ENCODE measurements at places on chromosomes 2 and 18.

- no peak for DNase-seq
Observed at GRCh38 chr18:3584897-3585460, 135.0 kb downstream of the TGIF1 start.

DNA sequence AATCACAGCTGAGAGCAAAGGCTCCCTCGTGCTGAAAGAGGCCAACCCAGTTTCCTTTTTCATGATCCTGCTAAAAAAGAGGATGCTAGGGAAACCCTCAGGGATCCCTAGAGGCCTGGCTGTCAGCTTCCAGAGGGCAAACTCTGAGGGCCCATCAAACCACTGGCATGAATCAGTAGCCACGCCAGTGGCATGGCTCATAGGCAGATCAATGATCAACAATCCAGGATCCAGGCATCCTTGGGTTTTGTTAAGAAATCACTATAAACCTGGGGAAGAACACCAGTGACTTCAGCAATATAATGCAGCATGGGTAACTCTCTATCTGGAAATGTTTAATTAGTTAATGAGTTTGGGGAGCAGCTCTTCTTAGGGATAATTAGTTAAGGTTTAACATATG, 286.5 kb downstream of the C1D start:
- no peak for DNase-seq

GRCh38 chr2:99670768-99671734, 181.2 kb upstream of the REV1 start:
- DNase-seq = no peak

DNA sequence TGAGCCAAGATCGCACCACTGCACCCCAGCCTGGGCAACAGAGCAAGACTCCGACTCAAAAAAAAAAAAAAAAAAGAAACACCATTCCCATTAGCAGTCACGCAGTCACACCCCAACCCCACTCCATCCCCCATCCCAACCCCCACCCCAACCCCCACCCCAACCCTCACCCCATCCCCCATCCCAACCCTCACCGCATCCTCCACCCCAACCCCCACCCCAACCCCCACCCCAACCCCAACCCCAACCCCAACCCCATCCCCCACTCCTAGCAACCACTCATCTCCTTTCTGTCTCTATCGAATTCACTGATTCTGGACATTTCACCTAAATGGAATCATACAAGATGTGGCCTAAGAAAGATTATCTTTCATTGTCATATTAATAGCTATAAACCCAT, 25.9 kb upstream of the ATP9B start:
- DNase-seq = no peak

GRCh38 chr2:43293744-43294695, 67.6 kb upstream of the ZFP36L2 start:
- peak; percentile 62 for DNase-seq

GRCh38 chr2:203327582-203327900, 653 bp upstream of the ABI2 start:
- DNase-seq = no peak

- DNase-seq = no peak
Observed at GRCh38 chr18:74248595-74248994, 43.2 kb downstream of the CYB5A start.

DNA sequence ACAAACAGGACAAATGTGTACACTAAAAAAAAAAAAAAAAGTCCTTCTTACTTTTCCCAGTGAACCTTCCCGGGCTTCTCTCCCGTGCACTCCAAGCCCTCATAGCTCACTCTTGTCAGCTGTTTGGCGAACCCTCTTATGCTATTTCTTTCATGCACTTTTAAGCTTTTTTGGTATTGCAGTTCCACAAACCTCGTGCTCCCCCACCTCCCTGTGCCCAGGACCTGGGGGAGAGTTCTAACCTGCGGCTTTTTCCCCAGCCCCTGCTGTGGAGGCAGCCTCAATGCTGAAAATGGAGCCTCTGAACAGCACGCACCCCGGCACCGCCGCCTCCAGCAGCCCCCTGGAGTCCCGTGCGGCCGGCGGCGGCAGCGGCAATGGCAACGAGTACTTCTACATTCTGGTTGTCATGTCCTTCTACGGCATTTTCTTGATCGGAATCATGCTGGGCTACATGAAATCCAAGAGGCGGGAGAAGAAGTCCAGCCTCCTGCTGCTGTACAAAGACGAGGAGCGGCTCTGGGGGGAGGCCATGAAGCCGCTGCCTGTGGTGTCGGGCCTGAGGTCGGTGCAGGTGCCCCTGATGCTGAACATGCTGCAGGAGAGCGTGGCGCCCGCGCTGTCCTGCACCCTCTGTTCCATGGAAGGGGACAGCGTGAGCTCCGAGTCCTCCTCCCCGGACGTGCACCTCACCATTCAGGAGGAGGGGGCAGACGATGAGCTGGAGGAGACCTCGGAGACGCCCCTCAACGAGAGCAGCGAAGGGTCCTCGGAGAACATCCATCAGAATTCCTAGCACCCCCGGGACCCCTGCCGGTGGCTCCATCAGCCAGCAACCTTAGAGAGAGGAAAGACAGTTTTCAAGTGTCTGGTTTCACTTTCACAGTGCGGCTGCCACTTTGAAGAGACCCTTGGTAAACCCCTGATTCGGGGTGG, 826 bp downstream of the KCNE4 start:
- DNase-seq = no peak

GRCh38 chr2:59896499-59897245, 656.8 kb downstream of the BCL11A start:
- no peak for DNase-seq

- no peak for DNase-seq
Observed at GRCh38 chr2:171529914-171530313, 7.6 kb downstream of the CYBRD1 start.

GRCh38 chr18:39341129-39341528, 1775.5 kb upstream of the CELF4 start:
- DNase-seq = no peak

DNA sequence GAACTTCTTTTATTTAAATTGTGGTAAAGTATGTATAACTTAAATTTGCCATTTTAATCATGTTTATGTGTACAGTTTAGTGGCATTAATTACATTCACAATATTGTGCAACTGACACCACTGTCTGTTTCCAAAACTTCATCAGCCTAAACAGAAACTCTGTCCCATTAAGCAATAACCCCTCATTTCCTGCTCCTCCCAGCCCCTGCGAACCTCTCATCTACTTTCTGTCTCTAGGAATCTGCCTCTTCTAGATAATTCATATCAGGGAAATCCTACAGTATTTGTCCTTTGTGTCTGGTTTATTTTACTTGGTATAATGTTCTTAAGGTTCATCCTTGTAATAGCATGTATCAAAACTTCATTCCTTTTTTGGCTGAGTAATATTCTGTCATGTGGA, 75.1 kb downstream of the BOLA3 start:
- DNase-seq = no peak

DNA sequence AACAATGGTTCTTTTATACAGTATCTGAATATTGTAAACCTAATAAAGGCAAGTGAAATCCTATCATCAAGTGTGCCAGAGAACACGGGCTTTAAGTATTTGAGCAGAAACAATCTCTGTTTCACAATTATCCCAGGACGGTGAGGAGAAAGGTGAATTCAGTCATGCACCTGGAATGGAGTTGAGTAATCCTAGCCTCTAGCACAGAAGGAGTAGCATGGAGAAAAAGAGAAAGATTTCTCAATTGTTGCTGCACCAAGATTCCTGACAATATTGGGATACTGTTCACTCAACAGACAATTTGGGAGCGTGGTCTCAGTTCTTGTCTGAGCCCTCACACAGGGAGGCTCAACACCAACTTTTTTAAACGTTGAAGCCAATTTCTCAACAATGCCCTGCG, 510.6 kb downstream of the SOX11 start:
- no peak for DNase-seq

GRCh38 chr2:180980106-180980942, at the start of gene UBE2E3:
UBE2E3 (plus strand) TSS chr2:180980605; CDS start chr2:180982043, 1,438 bp downstream.
- DNase-seq = peak; percentile 80

DNA sequence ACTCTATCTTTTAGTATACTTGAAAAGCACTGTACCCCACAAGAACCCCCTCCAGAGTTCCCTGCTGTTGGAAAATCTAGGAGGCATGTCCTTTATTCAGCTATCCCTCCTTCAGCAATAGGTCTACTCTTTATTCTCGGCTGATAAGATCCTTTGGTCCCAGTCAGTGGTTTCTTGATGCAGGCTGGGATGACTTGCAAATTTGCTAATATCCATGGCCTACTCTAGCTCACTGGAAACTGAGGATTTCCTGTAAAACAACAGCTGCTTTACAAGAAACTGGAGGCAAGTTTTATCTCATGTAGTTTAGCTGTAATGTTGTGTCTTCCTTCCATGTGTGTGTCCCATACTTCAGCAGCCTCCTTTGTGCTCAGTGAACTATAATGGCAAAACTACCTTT, 183.9 kb upstream of the SCN7A start:
- no peak for DNase-seq

DNA sequence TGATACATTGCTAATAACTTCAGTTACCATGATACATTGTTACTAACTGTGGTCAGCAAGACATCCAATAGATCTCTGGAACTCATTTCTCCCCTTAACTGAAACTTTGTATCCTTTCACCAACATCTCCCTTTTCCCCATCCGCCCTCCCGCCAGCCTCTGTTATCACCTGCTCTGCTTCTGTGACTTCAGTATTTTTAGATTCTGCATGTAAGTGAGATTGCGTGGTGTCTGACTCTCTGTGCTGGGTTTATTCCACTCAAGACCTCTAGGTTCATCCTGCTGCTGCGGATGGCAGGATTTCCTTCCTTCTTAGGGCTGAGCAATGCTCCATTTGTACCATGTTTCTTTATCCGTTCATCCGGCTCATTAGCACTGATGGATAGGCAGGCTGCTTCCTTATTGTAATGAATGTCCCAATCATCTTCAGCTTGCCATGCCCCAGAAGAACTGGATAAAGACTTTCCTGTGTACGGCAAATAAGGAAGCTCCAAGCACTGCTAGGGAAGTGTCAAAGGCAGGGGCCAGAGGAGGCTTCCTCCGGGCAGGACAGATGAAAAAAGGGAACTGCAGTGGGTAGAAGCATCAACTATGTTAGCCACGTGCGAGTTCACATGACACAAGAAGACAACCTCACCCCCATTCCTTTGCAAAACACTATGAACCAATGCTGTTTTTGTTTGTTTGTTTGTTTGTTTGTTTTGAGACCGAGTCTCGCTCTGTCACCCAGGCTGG, 113.4 kb downstream of the EIPR1 start:
- no peak for DNase-seq

DNA sequence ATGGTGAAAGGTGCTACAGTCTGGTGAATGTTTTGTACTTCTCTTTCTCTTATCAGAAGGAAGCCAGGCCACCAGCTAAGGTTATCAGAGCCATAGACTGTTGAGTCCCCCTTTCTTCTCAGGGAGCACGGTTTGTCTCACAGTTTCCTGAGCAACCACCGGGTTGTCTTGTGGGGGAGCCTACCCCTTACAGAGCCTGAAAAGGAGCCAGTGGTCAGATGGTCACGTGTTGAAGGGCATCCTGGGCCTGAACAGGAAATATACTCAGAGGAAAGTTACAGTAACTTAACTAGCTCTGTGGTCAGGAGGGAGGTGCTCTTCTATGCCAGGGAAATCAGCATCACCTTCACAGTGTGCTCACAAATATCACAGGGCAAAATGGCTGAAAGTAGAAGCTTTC, 11.6 kb downstream of the CD28 start:
- peak; percentile 66 for DNase-seq

GRCh38 chr2:191916826-191917225, 69.9 kb upstream of the CAVIN2 start:
- no peak for DNase-seq

GRCh38 chr2:43024515-43025011, 201.8 kb downstream of the ZFP36L2 start:
- DNase-seq = peak; percentile 32

DNA sequence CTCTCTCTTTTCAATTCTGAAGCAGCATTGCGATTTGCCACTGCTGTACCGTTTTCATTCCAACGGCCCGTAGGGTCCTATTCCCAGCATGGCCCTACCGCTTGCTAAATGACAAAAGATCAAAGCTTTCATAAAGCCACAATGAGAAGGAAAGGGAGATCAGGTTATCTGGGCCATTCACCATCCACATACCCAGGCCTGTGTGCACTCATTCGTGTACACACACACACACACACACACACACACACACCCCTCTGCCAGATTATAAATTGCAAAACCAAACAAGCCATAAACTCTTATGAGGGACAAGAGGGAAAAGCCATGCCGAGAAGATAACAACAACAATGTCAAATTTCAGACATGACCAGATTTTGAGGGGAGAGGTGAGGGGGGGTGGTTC, 282.3 kb downstream of the BCL11A start:
- DNase-seq = no peak

DNA sequence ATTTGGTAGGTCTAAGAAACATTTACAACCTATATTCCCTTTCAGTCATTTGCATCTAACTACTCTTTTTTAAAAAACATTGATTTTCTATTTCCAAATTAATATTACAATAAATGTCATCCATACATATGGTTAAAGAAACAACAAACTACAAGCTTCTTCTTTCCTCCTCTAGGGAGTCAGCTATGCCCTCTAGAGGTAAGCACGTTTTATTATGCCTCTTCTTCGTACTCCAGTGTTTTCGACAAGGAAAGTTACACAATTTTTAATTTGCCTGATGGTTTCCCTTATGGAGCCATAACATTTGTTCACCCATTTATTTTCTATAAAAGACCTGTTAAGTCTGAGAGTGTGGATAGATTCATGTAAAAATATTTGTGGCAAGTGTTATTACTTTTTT, 183.4 kb upstream of the CDH7 start:
- no peak for DNase-seq

GRCh38 chr18:28171837-28172236, 5.1 kb downstream of the CDH2 start:
- no peak for DNase-seq

DNA sequence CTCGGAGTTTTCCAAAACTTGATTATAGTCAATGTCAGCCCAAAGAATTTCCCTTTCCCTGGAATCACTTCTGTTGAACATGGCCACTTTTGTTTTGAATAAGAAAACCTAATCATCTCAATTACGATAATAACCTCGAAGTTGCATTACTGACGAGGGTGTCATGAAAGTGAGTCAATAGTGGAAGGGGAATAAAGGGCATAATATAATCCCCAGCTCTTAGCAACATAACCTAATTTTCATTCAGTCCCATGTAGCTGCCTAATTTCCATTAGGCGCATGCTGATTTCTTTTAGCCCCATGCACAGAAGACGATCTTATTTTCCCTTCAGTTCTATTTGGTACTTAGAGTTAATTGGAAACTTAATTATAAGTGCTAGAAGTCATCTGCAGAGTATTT, 51.1 kb upstream of the RAPH1 start:
- no peak for DNase-seq

DNA sequence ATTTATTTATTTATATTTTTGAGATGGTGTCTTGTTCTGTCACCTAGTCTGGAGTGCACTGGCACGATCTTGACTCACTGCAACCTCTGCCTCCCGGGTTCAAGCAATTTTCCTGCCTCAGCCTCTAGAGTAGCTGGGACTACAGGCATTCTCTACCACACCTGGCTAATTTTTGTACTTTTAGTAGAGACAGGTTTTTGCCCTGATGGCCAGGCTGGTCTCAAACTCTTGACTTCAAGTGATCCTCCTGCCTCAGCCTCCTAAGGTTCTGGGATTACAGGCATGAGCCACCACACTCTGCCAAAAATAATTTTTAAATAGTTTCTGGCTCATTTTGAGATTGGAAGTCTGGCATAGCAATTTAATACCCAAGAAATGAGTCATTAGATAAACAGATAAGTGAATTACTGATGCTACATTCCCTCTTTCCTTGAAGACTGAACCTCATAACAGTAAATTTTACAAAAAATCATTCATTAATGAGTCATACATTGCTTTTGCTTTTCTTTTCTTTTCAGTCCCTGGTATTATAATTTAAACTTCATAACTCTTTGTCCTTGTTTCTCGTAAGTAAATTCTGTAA, 881.6 kb upstream of the PIK3C3 start:
- no peak for DNase-seq

- DNase-seq = no peak
Observed at GRCh38 chr2:238046725-238047270, 14.0 kb upstream of the SCLY start.
